ENCODE measurements at places on chromosomes 16 and 17.
A peak's percentile ranks its signal among the peaks of the same experiment; 100 is the strongest.

DNA sequence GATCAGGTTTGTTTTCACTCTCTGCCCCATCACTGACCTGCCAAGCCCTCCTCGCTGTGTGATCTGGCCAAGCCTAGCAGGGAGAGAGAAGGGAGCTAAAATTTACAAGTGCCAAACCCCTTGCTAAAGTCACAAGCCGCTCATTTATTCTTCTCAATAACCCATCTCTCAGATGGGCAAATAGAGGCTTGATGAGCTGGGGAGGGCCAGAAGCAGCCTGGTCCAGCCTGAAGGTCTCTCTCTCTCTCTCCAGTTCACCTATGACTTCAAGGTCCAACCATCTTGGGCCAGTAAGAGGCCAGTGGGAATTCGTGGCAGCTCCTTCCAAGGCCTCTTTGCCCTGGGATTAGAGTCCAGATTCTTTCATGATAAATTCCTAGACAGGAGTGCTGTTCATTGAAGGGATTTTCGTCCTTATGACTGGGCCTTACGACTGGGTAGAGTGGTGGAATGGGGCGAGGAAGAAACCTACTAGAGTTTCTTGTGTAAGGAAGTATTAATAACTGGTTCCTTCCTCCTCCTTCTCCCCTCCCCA is 3.4 kb downstream of the CA7 start:
- no peak for DNase-seq
- H3K4me3 ChIP-seq, result no peak overlapping the region
- no peak overlapping the region for H3K27ac ChIP-seq
- peaks cover 23% of the 10 kb centered on the region for H3K4me1 ChIP-seq
- no peaks in the 10 kb centered on the region for H3K36me3 ChIP-seq

DNA sequence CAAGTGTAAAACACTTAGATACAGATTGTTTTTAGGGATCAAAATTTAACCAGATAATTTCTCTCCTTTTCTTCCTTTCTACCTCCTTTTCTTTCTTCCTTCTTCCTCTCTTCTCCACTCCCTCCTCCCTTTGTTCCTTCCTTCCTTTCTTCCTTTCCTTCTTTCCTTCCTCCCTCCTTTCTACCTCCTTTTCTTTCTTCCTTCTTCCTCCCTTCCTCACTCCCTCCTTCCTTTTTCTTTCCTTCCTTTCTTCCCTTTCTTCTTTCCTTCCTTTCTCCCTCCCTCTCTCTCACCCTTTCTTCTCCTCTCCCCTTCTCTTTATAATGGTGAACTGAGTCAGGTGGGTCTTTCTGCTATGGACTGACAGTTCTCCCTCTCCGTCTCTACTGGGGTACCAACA is 397.5 kb upstream of the CDH11 start:
- DNase-seq, result no peak
- no peaks in the 10 kb centered on the region for H3K27me3 ChIP-seq
- H3K4me1 ChIP-seq, result no peaks in the 10 kb centered on the region
- H3K4me3 ChIP-seq, result no peak overlapping the region
- H3K36me3 ChIP-seq, result no peaks in the 10 kb centered on the region

DNA sequence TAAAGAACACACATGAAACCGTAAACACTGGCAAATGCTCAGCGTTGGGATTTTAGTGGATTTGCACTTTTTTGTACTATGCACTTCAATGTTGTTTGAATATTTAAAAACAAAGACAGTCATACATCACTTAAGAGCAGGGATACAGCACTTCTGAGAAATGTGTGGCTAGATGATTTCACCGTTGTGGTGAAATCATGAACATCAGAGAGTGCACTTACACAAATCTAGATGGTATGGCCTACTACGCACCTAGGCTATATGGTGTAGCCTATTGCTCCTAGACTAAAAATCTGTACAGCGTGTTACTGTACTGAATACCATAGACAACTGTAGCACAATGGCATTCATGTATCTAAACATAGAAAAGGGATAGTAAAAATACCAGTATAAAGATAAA is 37.6 kb upstream of the CNEP1R1 start:
- no peak overlapping the region for H3K4me3 ChIP-seq
- H3K27ac ChIP-seq, result no peak overlapping the region
- no peak for DNase-seq

- no peak overlapping the region for H3K27ac ChIP-seq
- H3K27me3 ChIP-seq, result no peaks in the 10 kb centered on the region
- DNase-seq, result no peak
- H3K36me3 ChIP-seq, result no peaks in the 10 kb centered on the region
- no peaks in the 10 kb centered on the region for H3K4me1 ChIP-seq
These were observed 19.1 kb upstream of the LCMT1 start for GRCh38 chr16:25092441-25092840.

- peaks cover 38% of the 10 kb centered on the region for H3K4me1 ChIP-seq
- no peak overlapping the region for H3K27ac ChIP-seq
- no peaks in the 10 kb centered on the region for H3K27me3 ChIP-seq
- H3K36me3 ChIP-seq, result no peaks in the 10 kb centered on the region
- no peak overlapping the region for H3K4me3 ChIP-seq
These were observed 4.0 kb upstream of the MEAK7 start for GRCh38 chr16:84508502-84508901.

GRCh38 chr16:76336112-76336511 is 58.9 kb downstream of the CNTNAP4 start:
- no peaks in the 10 kb centered on the region for H3K36me3 ChIP-seq
- DNase-seq, result no peak
- no peak overlapping the region for H3K27ac ChIP-seq
- H3K4me1 ChIP-seq, result no peaks in the 10 kb centered on the region
- no peaks in the 10 kb centered on the region for H3K27me3 ChIP-seq

DNA sequence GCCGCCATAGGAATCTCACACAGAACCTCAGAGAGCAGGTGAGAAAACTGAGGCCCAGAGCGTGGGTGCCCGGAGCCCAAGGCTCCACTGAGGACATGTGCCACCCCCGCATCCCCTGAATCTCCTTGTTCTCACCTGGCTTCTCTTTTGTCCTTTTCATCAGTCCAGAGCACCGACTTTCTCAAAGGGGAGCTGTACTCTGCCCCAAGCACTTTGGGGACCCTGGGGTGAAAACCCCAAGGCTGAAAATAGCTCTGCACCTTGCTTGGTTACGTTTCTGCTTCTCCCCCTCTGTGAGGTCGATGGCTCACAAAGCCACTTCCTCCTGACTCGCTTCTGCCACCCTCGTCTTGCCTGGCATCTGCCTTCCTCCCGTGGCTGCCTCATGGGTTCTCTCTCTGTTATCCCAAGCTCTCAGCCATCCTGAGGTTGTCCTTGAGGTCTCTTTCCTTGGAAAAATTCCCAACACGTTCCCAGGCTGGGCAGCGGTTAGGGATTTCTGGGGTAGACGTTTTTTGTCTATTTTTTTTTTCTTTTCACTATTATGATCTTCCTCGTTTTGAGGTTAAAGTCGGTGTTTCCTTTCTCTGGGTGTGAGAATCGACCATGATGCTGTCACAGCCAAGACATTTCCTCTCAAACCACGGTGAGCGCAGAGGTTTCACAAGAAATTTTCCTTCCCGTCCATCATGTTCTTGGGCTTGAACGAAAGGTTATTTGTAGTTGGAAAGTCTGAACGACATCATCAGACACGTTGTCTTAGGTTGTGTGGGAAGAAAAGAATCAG is 37.2 kb downstream of the IRF8 start:
- DNase-seq, result no peak
- H3K27ac ChIP-seq, result no peak overlapping the region
- no peaks in the 10 kb centered on the region for H3K36me3 ChIP-seq
- H3K4me1 ChIP-seq, result no peaks in the 10 kb centered on the region

DNA sequence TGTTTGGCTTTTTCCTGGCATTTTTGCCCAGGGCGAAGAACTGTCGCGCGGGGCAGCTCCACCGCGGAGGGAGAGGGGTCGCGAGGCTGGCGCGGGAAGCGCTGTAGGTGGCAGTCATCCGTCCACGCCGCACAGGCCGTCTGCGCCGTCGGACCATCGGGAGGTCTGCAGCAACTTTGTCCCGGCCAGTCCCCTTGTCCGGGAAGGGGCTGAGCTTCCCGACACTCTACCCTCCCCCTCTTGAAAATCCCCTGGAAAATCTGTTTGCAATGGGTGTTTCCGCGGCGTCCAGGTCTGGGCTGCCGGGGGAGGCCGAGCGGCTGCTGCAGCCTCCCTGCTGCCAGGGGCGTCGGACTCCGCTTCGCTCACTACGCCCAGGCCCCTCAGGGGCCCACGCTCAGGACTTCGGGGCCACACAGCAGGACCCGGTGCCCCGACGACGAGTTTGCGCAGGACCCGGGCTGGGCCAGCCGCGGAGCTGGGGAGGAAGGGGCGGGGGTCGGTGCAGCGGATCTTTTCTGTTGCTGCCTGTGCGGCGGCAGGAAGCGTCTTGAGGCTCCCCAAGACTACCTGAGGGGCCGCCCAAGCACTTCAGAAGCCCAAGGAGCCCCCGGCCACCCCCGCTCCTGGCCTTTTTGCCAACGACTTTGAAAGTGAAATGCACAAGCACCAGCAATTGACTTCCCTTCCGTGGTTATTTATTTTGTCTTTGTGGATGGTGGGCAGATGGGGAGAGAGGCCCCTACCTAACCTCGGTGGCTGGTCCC is 2.3 kb upstream of the CBX4 start:
- DNase-seq, result no peak
- H3K27me3 ChIP-seq, result peaks cover 23% of the 10 kb centered on the region
- H3K4me3 ChIP-seq, result no peak overlapping the region

DNA sequence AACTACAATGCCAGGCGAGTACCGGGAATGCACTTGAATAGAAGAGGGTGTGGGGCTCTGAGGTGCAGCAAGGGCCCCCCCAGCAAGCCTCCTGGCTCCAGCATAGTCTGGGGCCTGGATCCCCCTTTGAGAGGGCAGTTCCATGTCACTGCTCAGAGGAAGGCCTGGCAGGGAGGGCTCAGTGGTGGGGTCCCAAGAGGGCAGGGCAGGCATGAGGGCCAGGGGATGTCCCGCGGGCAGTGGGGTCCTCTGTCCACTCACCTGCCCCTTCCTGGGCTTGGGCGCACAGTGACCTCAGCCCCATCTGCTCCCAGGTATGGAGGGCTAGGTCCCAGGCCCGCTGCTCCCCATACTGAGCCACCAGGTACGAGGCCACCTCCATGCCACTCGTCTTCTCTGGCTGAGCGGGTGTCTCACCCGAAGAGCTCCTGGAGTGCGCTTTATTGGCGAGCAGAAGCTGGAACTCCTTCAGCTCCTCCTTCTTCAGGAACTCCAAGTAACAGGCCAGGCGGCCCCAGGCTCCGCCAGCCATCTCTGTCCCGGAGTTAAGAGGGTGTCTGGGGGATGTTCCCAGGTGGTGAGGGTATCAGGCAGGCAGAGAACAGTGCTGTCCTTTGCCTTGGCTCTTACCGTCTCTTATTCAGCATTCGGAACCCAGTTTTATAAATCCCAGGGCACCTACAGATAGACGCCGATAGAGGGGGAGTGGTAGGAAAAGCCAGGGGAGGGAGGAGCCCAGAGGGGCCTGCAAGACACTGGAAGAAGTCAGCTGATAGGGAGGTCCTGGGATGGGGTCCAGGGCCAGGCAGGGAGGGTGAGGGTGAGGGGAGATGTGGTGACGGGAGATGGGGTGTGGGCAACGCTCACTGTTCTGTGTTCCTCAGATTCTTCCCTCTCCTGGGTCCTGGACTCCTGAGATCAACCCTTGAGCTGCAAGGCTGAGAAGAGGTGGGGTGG is 605 bp downstream of the NLRP1 start:
- H3K4me1 ChIP-seq, result peaks cover 33% of the 10 kb centered on the region
- peak overlapping the region; percentile 70 for H3K27ac ChIP-seq
- no peaks in the 10 kb centered on the region for H3K36me3 ChIP-seq
- H3K27me3 ChIP-seq, result peaks cover 6% of the 10 kb centered on the region
- peak overlapping the region; percentile 51 for H3K4me3 ChIP-seq
- no peak for DNase-seq

GRCh38 chr17:8887834-8888703 is 20.6 kb upstream of the PIK3R6 start:
- no peaks in the 10 kb centered on the region for H3K27me3 ChIP-seq
- peaks cover 5% of the 10 kb centered on the region for H3K4me1 ChIP-seq
- no peaks in the 10 kb centered on the region for H3K36me3 ChIP-seq
- H3K27ac ChIP-seq, result no peak overlapping the region
- DNase-seq, result no peak
- no peak overlapping the region for H3K4me3 ChIP-seq

GRCh38 chr17:59561042-59561441 is 4.4 kb upstream of the DHX40 start:
- H3K4me1 ChIP-seq, result peaks cover 5% of the 10 kb centered on the region
- DNase-seq, result no peak
- H3K27ac ChIP-seq, result no peak overlapping the region
- H3K36me3 ChIP-seq, result no peaks in the 10 kb centered on the region

GRCh38 chr17:4721203-4722135 is 9.8 kb upstream of the MED11 start:
- no peak overlapping the region for H3K27ac ChIP-seq
- H3K4me3 ChIP-seq, result no peak overlapping the region
- no peak for DNase-seq
- H3K36me3 ChIP-seq, result peaks cover 36% of the 10 kb centered on the region

GRCh38 chr16:19283637-19284036 is 1.9 kb upstream of the CLEC19A start:
- H3K27me3 ChIP-seq, result no peaks in the 10 kb centered on the region
- no peak overlapping the region for H3K4me3 ChIP-seq
- H3K36me3 ChIP-seq, result no peaks in the 10 kb centered on the region
